Activated T-cell treated with anti-CD3 and anti-CD28 coated beads for 4 hours (primary cell): ENCODE measurements at places on chromosomes 7 and 10.

DNA sequence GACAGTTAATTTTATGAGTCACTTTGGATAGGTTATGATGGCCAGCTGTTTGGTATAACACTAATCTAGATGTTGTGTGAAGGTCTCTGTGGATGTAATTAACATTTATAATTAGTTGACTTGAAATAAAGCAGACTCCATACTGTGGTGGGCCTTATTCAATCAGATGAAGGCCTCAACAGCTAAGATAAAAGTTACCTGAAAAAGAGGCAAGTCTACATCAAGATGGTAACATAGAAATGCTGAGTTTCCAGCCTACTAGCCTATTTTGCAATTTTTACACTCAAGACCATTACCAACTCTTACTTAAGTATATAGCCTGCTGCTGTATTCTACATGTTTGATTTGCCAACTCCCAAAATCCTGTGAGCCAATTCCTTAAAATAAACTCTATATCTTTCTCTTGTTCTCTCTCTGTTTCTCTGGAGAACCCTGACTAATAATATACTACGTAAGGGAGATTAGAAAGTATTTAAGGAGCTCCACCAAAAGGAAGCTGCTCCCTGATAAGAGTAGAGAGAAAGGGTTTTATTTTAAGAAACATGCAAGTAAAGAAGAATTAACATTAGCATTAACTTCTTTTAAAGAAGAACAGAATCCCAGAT, 42.7 kb downstream of the ZNF438 start:
- no peak for DNase-seq

DNA sequence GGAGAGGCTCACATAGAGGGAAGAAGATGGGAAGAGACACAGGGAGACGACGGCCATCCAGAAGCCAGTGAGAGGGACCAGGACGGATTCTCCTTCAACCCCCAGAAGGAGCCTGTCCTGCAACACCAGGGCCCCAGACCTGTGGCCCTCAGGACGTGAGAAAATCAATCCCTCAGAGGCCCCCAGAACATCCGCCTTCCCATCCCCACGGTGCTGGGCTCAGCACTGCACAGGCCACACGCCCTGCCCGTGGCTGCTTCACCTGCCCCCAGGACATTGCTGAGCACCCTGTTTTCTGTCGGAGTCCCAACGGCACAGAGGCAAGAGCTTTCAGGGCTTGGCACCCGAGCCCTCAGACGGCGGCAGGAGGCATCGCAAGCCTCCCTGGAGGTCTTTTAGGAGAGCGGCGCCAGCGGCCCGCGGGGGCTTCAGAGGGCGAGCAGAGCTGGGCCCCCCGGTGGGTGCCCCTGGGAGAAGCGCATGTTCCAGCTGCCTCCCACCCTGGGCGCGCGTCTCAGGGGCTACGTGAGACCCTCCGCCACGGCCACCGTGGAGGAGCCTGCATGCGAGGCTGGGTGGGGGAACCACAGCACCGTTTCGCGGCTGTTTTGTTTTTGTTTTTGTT, 42.8 kb downstream of the PDGFA start:
- DNase-seq = no peak

GRCh38 chr10:64033711-64034110, 512.5 kb downstream of the REEP3 start:
- DNase-seq = no peak

DNA sequence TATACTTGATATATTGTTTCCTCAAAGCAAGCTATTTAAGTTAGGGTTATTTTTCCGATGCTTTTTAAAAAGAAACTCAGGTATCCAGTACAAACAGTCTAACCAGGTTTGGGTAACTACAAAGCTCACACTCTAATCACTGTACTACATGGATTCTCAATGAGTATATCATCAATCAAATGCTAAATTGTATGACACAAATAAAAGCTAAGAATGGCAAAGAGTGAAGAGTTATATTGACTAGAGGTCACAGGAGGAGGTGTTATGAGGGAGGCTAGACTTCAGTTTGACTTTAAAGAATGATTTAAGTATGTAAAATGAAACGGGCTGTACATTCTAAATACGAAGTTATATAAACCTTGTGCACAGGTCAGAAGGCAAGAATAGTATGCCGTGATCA, 178.0 kb downstream of the CTNNA3 start:
- DNase-seq = no peak

DNA sequence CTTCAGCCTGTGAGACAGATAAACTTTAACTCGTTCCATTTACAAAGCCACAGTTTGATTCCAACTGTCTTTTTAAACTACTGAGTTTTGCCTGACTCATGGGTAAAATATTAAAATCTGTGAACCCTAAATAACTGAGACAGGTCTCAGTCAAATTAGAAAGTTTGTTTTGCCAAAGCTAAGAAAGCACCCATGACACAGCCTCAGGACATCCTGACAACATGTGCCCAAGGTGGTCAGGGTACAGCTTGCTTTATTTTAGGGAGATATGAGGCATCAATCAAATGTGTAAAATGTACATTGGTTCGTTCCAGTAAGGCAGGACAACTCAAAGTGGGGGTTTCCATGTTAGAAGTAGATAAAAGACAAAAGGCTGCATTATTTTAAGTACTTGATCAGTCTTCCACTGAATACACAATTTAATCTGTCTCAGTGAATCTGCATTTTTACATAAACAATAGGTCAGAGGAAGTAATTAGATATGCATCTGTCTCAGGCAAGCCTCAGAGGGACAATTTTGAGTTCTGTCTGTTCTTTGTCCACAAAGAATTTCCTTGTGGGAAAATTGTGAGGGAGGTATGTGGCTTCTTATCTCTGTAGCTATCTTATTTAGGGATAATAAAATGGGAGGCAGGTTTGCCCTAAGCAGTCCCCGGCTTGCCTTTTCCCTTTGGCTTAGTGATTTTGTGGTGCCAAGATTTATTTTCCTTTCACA, 11.0 kb upstream of the PIP start:
- DNase-seq = no peak

DNA sequence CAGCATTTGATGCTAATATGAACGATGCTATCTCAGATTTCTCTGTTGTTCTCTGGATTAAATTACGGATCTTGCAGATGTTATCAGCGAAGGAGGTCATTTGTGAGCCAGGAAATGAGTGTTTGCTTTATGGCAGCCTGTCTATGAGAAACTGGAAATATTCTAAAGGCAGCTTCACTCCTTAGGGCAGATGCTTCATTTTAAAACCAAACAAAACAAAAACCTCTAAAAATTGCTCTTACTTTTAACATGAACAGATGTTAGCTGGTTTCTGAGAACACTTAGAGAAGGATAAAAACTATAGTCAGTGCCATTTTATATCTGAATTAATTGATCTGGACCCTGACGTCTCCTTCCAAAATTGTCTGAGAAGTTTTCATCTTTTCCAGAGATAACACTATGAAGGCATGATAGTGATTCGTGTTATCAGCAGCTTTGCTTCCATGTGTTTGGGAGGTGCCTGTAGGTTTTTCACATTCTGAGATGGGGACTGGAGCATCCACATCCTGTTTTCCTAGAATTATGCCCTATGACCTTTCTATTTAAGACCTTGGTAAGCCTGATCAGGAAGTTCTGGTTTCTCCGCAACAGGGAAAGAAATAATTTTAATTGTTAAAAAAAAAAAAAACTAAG, 53.1 kb downstream of the CPED1 start:
- DNase-seq = no peak

DNA sequence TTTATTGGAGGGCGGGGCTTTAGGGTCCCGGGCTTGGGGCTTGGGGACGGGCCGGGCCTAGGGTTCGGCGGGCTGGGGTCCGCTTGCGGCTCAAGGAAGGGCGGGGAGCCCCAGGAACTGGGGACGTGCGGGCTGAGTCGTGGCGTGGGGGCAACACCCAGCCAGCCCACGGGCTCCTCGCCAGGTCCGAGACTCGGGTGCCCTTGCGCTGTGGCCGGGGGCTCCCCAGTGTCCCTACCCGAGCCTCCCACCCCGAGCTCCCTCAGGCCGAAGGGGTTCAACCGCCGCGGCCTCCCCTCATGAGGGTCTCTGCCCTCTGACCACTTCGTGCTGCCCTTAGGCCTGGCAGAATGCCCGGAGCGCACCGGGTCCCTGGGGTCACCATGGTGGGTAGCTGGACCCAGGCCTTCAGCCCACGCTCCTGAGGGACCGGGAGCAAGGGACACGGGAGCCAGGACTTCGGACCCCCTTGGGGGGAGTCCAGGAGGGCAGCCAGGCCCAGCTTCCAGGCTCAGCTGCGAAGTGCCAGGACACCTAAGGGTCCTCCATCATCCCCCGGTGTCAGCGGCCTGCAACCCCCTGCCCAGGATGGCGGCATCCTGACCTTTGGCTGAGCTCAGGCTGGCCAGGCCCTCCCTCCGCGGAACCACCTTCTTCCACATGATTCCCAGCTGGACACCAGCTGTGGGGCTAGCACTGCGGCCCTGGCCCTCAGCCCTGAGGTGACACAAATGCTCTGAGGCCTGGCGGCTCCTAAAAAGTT, 524 bp upstream of the FUOM start:
- no peak for DNase-seq

DNA sequence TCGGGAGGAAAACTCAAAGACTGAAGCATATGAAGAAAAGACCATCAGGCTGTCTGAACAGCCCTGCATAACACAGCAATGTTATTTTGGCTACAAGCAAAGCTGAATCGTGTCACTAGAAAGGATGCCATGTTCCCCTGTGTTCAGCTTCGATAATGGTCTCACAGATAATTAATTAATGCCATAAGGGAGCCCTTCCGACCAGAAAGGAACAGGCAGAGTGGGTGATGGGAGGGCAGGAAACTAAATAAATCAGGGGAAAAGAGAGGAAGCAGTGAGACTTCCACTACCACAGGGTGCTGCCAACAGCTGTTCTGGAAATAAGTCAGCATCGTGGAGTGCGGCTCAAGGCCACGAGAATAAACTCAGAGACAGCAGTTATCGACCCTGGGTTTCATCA, 3.2 kb downstream of the PTPRN2 start:
- no peak for DNase-seq

DNA sequence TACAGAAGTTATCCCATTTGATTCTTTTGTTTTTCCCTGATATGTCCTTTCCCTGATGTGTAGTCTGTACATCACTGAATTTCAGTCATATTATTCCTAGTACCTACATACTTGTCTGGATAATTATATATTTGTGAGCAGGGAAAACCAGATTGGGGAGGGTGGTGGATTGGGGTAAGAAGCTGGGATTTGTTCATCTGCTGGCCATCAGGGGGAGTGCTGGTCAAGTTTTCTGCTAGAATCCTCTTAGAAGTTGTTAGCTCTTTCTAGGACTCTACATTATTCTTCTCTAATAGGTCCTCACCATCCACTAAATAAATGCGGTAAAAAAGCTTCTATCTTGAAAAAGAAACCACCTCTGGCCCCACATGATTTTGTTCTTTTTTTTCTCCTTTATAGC, 232.7 kb upstream of the TAC1 start:
- DNase-seq = no peak

DNA sequence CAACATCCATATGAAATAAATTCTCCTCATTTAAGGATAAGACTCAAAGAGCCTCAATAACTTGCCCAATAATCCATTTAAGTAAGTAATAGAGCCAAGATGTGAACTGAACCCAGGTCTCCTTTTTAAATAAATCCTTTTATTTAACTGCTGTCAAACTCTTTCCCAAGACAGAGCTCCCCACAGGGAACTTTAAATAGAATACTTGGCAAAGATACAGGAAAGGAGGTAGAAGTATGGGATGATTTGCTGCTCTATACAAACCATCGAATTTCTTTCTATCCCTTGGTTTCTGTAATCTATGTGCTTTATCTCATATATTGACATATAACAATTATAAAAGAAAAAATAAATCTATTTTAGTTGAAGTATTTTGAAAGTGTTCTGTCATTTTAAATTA, 295.9 kb downstream of the CSTF2T start:
- no peak for DNase-seq

DNA sequence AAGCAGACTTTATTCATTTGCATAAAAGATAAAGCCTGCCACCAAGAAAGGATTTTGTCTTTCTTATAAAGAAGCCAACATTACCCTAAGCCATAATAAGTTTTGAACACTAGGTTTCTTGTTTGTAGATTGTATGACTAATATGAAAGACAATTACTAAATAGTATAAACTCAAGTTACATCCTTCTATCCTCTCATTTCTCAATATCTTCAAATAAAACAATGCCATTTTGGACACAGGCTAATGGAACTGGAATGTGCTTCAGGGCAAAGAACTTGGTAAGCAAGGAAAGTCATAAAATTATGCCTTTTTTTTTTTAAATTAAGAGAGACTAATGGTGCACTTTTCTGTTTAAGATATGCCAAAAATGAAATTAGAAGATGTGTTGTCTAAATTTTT, 137.7 kb downstream of the DKK1 start:
- DNase-seq = no peak

DNA sequence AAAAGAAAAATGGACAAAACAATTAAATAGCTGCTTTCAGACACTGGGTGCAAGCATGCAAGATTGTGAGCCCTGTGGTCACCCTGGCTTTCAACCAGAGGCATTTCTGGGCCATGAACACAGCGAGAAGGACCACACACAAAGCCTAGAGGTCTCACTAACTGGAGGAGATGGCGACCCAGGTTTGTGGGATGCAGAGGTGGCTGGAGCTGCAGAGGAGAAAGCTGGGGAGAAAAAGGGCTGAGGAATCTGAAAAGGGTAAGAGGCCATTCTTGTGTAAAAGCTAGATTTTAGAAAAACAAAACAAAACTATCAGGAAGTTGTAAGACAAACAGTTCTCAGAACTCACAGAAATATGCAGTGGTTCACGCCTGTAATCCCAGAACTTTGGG, 30.1 kb upstream of the PTPRN2 start:
- no peak for DNase-seq

- no peak for DNase-seq
These were observed 109.5 kb downstream of the PARD3 start for GRCh38 chr10:34705563-34705962.

GRCh38 chr7:69703099-69703498, 104.8 kb downstream of the AUTS2 start:
- no peak for DNase-seq

DNA sequence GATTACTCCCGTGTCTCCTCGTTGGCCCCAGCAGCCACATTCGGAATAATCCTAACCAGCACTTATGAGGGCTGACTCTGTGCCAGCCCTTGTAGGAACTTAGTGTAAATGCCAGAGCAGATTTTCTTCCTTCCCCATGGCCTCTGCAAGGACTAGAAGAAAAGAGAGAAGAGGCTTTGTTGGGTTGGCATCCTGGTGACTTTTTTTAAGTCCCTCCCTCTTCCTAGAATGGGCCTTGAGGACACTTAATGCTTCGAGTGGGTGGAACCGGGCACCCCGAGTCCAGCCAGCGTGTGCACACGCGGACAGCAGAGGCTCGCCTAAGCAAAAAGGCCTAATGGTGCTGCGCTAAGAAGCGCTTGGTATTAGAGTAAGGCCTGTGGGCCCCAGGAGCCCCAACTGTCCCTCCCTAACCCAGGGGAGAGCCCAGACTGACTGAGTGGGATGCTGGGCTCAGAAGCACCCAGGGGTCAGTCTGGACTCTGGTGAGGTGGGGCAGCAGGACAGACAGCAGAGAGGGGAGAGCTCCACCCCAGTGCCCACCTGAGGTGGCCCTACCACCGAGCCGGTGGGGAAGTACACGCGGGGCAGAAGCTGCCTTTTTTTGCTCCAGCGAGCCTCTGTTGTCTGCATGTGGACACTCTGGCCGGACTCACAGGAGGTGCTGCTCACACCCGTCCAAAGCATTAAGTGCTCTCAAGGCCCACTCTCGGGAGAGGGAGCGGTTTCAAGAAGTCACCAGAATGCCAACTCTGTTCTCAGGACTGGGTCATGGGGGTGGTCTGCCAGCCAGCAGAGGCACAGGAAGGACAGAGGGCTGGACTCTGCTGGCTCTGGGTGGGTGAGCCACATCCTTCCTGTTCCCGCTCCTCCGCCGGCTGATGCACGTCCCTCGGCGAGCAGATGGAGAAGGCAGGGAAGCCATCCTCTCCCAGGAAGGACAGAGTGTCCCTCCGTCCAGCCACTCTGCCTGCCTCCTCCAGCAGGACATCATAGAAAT, 12.5 kb downstream of the ITPRIP start:
- no peak for DNase-seq
